ENCODE measurements at places on chromosomes 4 and X.

- DNase-seq, result no peak
Measured at GRCh38 chr4:159979953-159980352, 877.1 kb downstream of the RAPGEF2 start.

DNA sequence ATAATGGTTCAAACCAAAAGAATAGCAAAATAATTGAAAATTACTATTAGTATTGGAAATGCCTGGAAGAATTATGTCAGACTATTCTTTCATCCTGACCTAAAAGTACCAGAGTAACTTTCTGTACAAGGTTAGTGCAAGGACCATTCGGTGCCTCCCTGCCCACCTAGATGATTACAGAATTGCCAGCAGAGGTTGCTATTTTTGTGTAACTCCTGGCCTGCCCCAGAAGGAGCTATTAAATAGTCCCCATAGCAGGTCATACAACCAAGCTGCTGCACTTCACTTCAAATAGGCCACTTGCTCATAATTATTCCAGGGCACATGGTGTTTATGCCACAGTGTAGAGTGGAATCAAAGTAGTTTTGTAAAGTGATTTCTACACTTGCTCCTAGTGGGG lies 831.1 kb upstream of the PABPC4L start:
- DNase-seq, result no peak

DNA sequence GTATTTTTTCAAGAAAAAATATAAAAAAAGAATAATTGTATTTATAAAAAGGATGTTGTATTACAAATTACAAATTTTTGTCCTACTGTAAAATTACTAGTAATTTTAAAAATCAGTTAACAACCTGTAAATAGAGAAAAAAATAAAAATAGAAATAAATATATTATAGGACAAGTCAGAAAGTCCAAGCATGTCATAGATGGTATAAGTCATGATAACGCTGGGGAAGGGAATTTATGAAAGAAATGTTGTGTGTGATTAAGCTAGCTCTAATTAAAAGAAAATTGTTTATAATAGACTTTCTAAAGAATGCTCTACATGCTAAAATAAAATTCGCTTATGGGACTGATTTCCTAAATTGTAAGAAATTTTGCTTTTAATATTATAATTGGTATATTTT lies 2329.9 kb downstream of the ARAP2 start:
- DNase-seq, result no peak

DNA sequence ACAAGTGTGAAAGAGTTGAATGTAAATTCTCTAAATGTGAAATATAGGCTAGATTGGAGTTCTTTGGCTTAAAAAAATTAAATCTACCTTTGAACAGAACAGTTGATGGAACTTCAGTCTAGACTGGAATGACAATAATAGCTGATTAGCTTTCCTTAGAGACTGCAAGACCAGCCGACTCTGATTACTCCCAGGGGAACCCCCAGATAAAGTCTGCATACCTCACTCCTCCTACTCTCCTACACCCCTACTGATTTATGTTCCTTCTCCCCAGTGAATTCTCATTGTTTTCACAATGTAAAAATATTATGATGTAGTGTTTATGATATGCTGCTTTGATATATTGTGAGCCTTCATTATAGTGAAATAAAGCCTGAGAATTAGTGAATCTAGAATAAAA lies 241.3 kb downstream of the CFAP299 start:
- DNase-seq, result no peak

DNA sequence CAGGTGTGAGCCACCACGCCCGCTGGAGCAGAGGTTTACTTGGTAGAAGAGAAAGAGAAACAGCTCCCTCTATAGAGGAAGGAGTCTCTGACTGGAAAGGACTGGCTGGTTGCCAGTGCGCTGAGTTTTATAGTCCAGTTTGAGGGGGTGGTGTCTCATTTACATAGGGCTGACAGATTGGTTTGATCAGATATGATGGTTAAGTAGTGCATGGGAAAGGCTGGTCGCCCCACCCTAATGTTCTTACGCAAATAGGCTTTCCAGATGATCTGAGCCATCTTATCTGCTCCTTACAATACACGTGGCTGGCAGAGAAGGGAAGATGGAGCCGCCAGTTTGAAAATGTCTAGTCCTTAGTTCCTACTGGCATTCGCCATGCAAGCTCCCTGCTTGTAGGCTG lies 439.5 kb downstream of the NAF1 start:
- no peak for DNase-seq

GRCh38 chr4:73660808-73661207 lies 40.6 kb upstream of the RASSF6 start:
- DNase-seq, result no peak

- no peak for DNase-seq
Measured at GRCh38 chrX:129613596-129613995, 41.2 kb downstream of the APLN start.

DNA sequence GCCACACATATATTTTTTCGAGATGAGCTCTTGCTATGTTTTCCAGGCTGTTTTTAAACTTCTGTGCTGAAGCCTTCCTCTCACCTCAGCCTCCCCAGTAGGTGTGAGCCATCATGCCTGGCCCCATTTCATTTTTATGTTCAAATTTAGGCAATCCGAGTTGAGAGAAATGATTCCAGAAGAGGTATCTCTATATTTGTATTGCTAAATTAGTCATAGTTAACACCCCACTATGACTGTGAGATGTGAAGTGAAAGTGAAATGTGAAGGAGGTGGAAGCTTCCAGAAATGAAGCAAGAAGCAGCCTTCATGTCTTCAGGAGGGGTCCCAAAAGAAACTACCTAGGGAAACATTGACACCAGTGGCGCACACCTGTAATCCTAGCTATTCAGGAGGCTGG lies 17.7 kb downstream of the APELA start:
- no peak for DNase-seq

All from NCI-H1092 treated with DMSO at 0.1 percent for 48 hours (cell line).